ENCODE measurements at places on chromosomes 1 and 21.

DNA sequence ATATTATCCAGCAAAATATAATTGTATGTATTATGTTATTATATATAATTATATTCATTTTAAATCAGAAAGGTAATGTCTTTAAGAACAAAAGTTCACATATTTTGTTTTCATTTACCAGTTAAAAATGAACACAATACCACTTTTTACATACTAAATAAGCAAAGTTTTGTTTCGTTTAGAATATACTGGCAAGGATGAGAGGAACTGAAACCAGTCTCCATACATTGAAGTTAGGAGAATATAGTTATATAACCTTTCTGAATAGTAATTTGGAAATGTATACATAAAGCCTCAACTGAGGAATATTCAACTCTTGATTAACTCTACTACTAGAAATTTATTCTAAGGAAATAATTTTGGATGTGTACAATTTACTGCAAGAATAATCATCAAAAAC is 110.5 kb downstream of the ZNF644 start:
- DNase-seq = no peak

GRCh38 chr21:42644223-42645208 is 8.9 kb upstream of the PDE9A start:
- DNase-seq = no peak

DNA sequence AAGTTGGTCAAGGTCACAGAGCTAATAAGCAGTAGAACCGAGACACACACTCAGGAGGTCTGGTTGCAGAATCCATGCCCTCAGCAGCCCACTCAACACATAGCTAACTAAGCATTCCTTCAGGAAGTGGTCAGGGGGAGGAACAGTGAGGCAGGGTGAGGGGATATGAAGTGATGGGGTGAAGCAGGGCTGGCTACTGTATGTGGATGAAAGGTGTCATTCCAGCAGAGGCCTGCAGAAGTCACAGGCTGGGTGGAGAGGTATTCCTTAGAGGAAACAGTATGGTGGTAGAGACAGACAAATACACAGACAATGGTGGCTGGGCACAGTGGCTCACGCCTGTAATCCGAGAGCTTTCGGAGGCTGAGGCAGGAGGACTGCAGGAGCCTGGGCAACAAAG is 14.1 kb downstream of the TMCO4 start:
- DNase-seq = no peak

GRCh38 chr21:43894206-43894577 is 29.2 kb downstream of the AGPAT3 start:
- DNase-seq = no peak

GRCh38 chr1:153536671-153537375 is 1.0 kb upstream of the S100A6 start:
- DNase-seq = no peak

DNA sequence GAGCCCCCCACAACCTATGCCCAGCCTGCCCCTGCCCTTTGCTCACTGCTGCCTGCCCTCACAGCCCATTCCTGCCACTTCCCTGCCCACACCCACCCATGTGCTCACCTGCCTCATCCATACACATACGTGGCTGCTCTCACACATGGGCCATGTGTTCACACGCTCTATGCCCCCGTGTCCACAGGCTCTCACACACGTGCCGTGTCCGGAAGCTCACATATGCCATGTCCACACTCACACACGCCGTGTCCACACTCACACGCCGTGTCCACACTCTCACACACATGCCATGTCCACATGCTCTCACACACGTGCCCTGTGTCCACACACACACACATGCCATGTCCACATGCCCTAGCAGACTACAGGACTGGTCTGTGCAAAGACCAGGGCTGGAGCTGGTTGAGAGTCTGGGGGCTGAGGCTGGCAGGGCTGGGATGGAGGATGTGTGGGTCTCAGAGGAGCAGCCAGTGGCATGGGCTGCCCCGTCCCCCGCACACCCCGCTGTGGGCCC is 583 bp upstream of the RNF223 start:
- DNase-seq = peak; percentile 27

DNA sequence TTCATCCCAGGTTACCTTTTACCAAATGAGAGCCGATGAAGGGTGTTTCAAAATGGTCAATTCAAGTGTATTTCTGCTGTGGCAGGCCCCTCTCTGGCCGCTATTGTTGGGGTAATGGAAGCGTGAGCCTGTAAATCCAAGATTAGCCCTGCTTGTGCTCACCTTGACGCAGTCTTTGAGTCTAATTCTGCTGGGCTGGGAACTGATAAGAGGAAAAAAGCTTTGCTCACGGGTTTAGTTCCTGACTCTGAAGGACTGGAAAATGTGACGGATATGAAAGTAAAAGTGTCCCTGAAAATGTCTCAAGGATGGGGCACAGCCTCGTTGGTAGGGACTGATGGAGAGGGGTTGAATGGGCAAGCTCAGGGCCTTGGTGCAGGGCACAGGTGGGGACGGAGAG is 125.9 kb upstream of the GALNT2 start:
- no peak for DNase-seq

- DNase-seq = no peak
Measured at GRCh38 chr21:44838039-44838895, 20.4 kb upstream of the SUMO3 start.

GRCh38 chr1:93031711-93032110 is 47.4 kb upstream of the MTF2 start:
- DNase-seq = no peak

DNA sequence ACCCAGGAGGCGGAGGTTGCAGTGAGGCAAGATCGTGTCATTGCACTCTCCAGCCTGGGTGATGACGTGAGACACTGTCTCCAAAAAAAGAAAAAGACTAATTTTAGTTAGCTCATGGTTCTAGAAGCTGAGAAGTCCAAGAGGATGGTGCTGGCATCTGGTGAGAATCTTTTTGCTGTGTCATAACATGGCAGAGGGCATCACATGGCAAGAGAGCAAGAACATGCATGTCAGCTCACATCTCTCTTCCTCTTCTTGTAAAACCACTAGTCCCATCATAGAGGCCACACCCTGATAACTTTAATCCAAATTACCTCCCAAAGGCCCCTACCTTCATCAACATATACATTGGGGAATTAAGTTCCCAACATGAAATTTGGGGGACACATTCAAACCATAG is 13.8 kb upstream of the CNN3 start:
- DNase-seq = no peak

- DNase-seq = no peak
Measured at GRCh38 chr21:31218830-31219608, 125.0 kb downstream of the TIAM1 start.

DNA sequence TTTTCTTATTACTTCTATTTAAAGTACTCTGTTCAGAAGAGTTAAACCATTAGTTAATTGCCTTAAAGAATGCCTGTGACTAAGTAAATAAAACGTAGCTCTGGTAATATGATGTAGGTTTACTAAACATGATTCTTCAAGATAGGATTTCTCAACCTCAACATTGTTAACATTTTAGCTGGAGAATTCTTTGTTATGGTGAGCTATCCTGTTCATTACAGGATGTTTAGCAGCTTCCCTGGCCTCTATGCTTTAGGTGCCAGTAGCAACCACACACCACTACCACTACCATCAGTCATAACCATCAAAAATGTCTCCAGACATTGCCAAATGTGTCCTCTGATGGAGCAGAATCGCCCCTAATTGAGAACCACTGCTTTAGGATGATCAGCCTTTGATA is 10.7 kb downstream of the RPF1 start:
- no peak for DNase-seq

GRCh38 chr1:207897188-207897587 is 13.7 kb downstream of the CD34 start:
- no peak for DNase-seq

DNA sequence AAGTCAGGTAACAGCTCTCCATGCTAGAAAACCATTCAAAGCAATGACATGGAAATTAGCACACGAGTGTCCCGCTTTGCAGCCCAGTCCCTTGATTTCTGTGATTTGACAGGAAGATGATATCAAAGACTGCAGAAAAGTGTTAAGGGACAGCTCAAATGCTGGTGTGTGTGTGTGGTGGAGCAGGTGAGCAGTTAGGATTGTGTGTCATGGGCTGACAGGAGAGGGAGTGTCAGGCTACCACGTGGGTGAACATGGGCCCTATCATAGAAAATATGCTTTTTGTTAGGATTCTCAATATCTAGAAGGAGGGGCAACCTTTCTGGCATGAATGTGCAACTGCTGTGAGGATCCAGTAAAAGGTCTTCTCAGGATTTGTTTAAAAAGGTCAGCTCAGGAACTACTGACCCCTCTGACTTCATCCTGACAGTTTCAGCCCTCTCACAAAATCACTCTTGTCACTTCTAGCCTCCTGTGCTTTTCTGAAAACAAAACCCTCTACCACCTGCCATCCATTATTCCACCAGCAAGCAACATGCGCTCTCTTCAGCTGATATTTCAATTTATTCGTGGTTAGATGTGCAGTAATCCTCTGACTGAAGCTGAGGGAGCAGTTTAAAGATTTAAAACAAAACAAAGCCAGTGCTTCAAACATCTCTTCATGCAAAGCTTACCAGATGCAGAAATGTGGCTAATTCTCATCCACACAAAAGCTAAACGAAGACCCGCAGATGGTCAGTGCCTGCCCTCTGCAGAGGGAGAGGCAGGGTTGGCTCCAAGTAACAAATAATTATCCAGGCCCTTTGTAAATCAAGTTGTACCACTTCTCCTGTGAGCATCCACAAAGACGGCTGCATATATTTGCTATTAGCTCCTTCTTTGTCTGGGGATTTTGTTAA is 397.9 kb downstream of the PTBP2 start:
- DNase-seq = no peak

- no peak for DNase-seq
Measured at GRCh38 chr1:231878737-231879136, 252.1 kb downstream of the DISC1 start.

DNA sequence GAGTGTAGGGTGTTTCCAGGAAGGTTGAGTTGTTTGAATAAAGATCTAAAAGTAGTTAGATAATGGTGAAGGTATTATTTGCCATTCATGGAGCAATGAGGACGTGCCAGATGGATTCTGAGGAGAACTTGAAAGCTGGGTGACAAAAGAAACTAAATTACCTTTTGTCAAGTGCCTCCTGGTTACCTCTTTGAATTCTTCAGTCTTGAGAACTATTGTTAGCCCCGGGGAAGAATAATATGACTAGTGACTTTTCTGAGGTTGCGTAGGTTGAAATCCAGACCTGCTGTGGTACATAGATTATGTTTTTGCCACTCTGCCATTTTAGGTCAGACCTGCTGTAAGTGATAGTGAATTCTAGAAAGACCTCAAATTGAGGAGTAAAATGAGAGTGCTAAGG is 11.5 kb downstream of the LAMC1 start:
- no peak for DNase-seq

DNA sequence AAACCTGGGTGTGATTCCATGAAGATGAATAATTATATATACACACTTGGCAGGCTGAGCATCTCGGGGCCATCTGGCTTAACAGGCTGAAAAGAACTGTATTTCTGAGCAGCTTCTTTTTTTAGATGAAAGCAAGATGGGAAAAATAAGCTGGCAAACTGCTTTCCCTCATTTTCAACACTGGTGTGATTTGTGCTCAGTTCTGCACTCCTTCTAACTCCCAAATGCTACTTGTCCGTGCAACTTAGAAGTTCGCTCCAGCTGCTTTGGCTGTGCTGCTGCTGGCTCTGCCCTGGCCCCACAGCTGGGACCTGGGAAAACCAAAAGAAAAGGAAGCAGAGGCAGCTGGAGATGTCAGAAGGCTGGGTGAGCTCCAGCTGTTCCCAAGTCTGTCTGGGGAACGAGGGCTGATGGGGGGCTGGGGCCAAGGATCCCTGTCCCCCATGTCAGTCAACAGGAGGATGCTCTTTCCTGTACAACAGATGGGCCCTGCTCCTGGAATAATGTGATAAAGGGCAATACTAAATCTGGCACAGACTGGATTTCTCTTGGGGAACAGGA is 44.9 kb downstream of the PAFAH2 start:
- no peak for DNase-seq

- DNase-seq = no peak
Measured at GRCh38 chr1:229383188-229383587, 40.3 kb upstream of the CCSAP start.

GRCh38 chr1:205450448-205450847 is 5.4 kb downstream of the BLACAT1 start:
- DNase-seq = no peak

DNA sequence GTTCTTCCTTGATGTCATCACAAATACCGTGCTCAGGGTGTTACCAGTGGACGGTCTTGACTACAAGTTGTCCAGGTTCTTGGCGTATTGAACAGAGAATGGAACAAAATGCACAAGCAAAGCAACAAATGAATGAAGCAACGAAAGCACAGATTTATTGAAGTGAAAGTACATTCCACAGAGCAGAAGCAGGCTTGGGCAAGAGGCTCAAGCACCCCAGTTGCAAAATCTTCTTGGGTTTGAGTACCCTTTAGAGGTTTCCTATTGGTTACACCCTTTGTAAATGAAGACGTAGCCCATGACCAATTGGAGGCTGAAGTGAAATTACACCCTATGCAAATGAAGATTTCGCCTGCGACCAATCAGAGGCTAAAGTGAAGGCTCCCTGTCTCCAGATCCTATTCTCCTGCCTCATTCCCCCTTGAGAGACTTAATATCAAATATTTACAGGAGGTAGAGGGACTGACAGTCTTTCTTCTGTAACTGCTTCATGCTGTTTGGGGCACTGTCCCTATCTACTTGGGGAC is 38.3 kb downstream of the YY1AP1 start:
- no peak for DNase-seq

DNA sequence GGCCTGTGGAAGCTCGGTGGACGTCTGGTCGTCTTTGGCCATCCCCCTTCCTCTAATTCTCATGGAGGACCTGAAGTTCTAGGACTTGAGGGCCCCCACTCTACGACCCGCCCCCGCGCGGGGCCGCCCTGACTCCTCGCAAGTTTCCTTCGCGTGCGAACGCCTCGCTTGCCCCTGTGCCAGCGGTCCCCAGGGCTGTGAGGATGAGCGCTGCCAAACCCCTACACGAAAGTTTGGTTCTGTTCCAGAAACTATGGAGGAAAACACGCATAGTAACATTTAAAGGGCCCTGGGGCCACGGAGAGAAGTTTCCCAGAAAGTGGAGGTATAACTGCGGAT is 304 bp upstream of the GNG12 start:
- DNase-seq = no peak

GRCh38 chr21:18269856-18270255 is 25.2 kb downstream of the CHODL start:
- DNase-seq = no peak
